Activated CD4-positive, alpha-beta T cell treated with anti-CD3 and anti-CD28 coated beads, Interleukin-2, amount 10 ng/mL, durations not matched to agents 7 days and 5 days (primary cell): ENCODE measurements at places on chromosomes 12 and 14.

GRCh38 chr12:113154351-113154973 lies 4.9 kb downstream of the CFAP73 start:
- no peak for DNase-seq

DNA sequence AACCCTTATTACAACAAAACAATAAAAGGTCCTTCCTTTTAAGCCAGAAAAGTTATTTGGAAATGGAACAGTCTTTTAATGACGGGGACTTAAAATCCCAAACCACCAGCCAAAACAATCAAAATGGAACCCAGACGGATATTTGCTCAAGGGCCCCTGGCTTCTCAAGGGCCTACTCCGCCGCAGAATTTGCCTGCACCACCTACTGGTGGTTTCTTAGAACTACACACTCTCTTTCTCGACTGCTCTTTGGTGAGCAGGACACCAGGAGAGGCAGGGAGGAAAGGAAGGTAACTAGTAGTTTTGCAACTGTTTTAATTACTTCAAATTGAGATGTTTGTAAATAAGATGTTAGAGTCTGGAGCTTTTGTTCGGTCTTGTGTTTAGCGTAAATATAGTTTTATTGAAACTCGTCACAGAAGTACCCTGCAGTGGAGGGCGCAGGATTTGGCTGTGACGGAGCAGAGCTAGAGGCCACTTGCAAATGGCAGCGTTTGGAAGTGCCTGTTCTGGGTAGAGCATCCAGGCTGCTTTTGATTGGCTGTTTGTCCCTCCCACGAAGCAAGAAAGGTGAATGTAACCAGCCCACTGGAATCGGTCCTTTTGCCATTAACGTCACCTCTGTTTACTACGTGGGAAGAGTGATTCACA lies 238.5 kb downstream of the CACNA1C start:
- DNase-seq, result peak; percentile 44

GRCh38 chr14:55075628-55076175 lies 24.3 kb downstream of the MAPK1IP1L start:
- no peak for DNase-seq

GRCh38 chr14:30369502-30370180 lies 189.3 kb upstream of the G2E3 start:
- no peak for DNase-seq

GRCh38 chr12:80681287-80681686 lies 26.1 kb upstream of the MYF6 start:
- no peak for DNase-seq

DNA sequence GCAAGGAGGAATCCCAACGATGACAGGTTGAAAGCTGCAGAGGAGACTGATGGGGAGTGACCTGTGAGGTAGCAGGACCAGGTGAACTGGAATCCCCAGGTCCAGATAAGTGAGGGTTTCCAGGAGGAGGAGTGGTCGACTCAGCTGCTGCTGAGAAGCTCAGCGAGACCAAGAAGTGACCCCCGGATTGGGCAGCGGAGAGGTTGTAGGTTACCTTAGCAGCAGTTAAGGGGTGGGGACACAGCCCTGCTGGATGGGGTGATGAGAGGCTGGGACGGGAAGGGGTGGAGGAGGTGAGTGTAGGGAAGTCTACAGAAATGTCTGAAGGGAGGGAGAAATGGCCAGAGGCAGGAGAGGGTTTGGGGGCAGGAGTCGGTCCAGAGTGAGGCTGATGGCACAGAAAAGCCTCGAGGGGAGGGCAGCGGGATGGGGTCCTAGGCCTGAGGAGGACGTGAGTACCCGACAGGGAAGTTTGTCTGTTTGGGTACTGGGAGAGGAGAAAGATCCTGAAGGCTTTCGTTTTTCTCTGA lies 2.6 kb upstream of the RCOR1 start:
- DNase-seq, result no peak

- DNase-seq, result no peak
Measured at GRCh38 chr12:46522071-46522470, 149.5 kb upstream of the SLC38A2 start.

- DNase-seq, result no peak
Measured at GRCh38 chr14:41607304-41607775, 664 bp downstream of the LRFN5 start.

DNA sequence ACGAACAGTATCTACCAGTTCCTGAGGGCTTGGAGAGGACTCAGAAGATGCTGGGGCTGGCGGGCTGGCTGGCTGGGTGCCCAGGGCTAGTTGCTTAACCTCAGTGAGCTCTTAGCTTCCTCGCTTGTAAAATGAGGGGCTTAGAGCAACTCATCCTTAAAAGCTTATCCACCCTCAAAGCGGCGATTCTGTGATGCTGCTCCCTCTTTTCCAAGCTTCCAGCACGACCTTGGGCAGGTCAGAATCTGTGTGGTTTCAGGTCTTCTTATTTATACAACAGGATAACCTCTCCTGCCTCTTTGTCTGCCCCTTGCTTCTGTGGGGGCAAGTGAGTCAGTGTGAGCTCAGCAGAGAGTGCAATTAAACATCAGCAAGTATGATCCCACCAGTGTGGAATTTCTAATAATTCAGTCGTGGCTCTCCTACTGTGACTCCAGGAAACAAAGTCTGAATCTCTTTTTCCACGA lies 281.8 kb downstream of the KSR2 start:
- DNase-seq, result no peak

- no peak for DNase-seq
Measured at GRCh38 chr12:104299842-104300481, 3.6 kb upstream of the EID3 start.

- no peak for DNase-seq
Measured at GRCh38 chr12:49843411-49843810, 505 bp upstream of the BCDIN3D start.

DNA sequence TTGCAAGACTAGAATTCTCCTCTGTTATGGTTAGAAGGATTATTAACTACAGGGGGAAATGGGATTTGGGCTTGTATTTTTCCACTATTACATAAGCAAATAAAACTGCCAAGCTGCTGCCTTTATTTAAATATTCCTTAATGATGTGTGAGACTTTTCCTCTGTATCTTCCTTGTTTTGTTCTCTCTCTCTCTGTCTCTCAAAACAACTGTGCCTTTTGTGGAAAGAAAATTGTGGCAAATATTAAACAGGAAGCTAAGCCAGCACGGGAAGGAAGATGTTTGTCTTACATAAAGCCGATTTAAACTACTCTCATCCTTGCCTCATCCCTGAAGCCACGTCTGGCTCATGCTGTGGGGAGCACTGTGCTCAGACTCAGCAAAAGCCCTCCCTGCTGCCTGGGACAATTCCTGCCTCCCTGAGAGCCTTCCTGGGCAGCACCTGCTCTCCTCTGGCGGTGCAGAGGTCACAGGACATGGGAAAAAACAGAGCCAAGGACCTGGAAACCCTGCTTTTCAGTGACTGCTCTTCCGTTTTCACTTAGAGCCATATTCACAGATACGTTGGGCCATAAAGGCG lies 237.2 kb downstream of the SLC15A4 start:
- DNase-seq, result no peak

DNA sequence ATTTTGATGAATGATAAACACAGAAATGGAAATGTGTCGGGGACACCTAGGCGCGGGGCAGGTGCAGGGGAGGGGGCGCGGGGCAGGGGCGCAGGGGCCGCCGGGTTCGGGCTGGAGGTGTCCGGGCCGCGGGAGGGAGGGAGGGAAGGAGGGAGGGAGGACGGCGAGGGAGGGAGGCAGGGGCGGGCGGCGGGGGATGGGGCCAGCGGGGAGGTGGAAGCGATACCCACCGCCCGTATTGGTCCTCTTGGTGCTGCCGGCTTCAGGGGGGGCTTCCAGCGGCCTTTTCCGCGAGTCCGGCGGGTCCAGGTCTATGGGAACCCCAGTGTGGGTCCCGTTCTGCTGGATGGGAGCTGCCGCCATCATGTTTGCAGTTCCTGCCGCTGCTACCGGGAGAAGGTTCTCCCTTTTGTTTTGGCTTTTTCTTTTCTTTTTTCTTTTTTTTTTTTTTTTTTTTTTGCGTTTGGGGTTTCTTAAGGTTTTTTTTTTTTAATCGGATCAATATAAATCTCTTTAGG lies 703 bp downstream of the NOVA1 start:
- no peak for DNase-seq

GRCh38 chr12:42923583-42923982 lies 334.0 kb upstream of the PRICKLE1 start:
- no peak for DNase-seq

DNA sequence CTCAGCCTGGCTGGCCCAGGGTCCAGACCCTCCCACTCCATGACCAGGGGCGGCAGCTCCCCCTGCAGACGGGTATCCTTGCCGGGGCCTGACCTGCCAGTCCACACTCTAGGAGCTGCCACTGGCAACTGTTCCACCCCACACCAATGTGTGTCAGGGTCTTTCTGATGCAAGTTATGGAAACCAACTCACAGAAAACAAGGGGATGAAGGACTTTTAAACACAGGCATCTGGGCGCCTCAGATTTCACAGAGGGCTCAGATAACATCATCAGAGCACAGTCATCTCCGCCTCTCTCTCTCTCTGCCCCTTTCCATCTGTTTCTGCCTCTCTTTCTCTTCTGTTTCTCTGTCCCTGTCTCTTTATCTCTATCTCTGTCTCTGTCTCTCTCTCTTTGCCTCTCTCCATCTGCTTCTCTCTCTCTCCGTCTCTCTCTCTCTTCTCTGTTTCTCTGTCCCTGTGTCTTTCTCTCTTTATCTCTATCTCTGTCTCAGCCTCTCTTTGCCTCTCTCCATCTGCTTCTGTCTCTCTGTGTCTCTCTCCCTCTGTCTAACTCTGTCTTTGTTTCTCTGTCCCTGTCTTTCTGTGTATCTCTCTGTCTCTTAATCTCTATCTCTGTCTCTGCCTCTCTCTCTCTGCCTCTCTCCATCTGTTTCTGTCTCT lies 67.4 kb upstream of the FBRSL1 start:
- DNase-seq, result no peak

- DNase-seq, result peak; percentile 61
Measured at GRCh38 chr14:77120771-77121743, 20.5 kb downstream of the ZDHHC22 start.

DNA sequence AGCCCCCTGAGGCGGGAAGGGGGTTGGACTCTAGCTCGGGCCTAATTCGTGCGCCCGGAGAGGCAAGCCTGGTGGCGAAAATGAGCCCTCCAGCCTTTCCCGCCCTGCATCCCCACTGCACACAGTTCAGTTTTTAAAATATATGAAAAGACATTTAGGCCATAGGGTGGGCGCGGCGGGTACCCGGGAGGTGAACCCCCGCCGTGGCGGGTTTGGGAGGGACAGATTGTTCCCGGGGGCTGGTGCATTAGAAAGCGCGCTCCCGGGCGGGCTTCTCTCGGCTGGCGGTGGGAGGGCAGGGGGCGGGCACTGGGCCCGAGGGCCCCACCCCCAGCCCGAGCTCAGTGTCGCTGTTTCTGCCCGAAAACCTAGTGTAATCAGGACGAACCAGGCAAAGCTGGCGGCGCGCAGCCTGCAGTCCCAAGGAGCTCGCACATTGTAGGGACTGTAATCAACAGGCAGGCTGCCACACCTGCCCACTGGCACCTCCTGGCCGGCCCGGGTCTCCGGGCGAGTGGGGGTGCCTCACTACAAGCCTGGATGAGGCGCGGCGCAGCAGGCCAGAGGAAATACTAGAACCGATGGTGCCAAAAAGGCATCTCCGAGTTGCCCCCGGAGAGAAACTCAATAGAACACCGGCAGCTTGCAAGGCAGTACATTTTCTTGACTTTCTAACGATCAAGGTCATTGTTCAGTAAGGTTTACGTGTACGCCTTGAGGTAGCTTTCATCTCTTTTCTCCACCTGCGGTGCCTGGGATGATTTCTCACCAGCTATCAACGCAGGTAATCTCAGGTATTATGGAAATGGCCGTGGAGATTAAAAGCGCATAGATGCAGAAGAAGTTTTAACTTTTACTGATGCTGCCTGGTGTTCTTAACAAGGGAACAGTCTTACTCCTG lies 764 bp upstream of the SPTB start:
- peak; percentile 66 for DNase-seq

DNA sequence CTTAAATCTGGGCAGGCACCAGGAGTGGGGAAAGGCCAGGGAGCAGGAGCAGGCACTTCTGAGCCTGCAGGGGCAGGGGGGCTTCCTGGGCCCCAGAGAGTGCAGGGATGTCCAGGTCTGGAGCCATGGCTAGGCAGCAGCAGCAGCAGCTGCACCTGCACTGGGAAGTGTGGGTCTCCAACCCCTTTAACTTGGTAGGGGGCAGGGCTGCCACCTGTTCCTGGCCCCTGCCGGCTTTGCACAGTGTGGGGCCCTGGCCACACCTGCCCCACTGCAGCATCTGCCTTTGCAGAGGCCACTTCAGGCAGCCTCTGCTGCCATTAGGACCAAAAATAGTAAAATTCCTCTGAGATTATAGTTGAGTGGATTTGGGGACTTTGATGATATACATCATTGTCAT lies 138.5 kb downstream of the SLC16A7 start:
- no peak for DNase-seq

DNA sequence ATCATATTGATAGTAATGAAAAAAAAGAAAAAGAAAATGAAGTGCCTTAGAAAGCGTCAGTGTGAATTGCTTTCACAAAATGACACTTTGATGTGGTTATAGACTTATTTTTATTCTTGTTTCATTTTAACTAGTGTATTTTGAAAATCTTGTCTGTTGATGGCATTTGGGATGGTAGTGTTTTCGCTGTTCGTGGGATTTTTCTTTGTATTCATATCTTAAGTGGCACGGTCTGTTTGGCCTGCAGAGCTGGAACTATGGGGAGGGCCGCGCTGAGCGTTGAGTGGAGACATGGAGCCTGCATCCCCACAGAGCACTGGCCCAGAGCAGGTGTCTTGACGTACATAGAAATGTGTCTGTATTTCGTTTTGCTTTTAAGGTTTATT lies 61.6 kb downstream of the WDR20 start:
- DNase-seq, result no peak

GRCh38 chr12:69555461-69555860 lies 29.8 kb upstream of the CCT2 start:
- no peak for DNase-seq
